ENCODE measurements at places on chromosomes 6 and 20.

DNA sequence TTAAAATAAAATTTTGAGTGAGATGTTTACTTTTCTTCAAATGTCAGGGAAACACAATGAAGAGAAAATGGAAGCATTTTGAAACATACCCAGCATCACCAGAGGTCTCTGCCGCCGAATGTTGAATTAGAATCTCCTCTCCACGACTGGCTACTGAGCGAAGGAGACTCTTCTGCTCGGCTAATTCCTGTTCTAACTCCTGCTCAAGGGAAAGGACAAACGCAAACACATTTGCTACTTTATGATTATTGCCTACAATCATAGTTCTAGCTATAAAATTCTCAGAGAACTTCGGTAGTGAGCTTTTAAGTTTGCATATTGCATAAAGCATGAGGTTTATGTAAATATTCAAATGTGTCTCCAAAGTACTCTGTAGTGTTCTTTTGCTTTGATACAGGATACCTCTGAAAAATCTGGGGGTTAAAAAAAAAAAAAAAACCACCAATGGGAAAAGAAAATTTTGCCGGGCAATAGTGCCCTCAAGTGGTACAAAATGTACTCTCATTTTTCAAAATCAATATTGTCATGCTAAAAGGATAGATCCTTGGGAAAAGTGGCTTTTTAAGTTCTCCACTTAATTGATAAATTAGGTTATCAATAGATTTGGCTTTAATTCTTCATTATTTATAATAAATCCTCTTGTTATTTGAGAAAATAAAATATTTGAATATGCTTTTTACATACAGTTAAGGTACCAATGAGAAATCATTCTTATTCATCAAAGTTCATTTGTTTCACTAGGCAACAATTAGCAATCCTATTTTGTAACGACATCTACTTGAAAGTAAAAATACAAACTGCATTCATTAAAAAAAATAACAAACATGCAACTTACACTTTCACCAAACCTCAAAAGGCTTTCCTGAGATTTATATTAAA is 369.0 kb downstream of the SYNE1 start:
- no peak for DNase-seq

DNA sequence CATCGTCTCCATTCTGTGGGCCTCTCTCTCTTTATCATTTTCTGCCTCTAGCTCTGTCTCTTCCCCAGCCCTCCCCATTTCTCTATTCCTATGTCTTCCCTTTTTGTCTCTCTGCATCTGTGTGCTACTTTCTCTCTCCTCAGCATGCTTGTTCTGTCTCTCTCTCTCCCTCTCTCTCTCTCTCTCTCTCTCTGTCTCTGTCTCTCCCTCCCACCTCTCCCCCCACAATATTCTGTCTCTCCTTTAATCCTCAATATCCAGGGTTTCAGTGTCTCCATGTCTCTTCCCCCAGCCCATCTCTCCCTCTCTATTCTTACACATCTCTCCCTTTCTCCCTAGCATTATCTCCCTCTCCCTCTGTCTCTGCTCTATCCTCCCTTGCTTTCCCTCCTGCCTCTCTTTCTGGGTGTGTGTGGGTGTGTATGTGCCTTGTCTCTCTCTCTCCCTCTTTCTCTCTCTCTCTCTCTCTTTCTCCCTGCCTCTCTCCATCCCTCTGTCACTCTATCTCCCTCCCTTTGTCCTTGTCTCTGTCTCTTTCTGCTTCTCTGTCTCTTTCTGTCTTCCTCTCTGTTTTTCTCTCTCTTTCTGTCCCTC is 76.9 kb upstream of the SIRPA start:
- DNase-seq = no peak

DNA sequence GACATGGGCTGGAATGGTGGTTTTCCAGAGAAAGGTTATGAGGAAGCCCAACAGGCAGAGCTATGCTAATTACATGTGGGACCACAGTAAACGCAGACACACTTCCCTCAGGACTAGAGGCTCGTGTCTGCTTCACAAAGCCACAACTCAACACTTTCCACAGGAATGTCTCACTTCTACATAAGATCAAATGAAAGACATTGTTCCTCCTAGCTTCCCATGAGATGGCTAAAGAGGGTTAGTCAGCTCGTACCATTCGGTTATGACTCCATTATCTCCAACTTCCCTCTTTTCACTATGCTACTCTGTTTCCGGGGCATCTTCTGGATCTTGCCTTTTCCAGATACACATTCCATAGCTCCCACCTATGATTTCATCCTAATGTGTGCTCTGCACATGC is 29.1 kb upstream of the ZC3H12D start:
- no peak for DNase-seq

GRCh38 chr20:38790200-38791053 is 15.1 kb upstream of the PPP1R16B start:
- DNase-seq = no peak

DNA sequence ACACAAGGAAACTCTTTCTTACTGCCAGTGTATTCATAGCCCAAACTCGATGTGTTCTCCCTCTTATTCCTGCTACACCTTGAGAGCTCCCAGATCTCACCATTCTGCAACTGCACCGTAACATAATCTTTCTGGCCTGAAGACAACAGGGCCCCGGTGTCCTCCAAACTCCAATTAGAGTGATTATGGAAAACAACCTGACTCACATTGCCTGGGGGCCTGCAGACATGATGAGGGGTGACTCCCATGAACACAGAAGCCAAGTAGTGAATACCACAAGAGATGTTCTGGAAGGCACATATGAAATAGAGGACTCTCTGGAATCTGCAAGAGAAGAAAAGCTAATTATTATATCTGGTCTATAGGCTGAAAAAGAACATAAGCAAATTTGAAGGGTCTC is 19.7 kb downstream of the SLC22A16 start:
- no peak for DNase-seq

- no peak for DNase-seq
Measured at GRCh38 chr20:18056174-18057100, 1.3 kb downstream of the OVOL2 start.

- DNase-seq = no peak
Measured at GRCh38 chr20:55830121-55830827, 175.0 kb downstream of the CBLN4 start.

- no peak for DNase-seq
Measured at GRCh38 chr6:160755165-160755564, 53.1 kb downstream of the PLG start.

- DNase-seq = no peak
Measured at GRCh38 chr6:141290941-141291721, 841.6 kb upstream of the GJE1 start.

- DNase-seq = no peak
Measured at GRCh38 chr6:142421285-142422117, 119.7 kb downstream of the ADGRG6 start.

DNA sequence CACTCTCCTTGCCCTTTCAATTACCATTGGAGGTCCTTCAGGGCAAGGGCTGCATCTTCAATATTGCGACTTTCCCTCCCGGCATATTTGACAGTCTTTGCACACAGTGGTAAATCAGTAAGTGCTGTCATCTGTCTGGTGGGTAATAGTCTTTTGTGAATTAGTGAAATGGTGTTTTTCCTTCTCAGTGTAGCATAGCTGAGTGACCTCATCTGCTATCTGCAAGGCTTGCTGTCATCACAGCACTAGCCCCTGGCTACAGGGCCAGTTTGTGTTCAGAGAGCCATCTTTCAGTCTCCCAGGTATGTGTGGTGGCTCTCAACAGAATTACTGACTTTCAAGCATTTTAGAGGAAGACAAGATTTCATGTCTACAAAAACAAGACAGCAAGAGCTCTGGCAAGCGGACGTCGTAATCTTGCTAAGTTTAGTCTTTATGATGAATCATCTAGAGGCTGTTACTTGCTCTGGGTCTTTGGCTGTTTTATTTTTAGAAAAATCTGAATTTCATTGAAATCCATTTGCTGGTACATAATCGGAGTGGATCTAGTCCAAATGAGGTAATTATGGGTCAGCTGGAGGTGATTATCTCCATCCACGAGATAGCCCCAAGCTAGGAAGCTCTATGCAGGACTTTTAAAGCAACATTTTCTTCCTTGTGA is 528.9 kb downstream of the EPM2A start:
- no peak for DNase-seq

DNA sequence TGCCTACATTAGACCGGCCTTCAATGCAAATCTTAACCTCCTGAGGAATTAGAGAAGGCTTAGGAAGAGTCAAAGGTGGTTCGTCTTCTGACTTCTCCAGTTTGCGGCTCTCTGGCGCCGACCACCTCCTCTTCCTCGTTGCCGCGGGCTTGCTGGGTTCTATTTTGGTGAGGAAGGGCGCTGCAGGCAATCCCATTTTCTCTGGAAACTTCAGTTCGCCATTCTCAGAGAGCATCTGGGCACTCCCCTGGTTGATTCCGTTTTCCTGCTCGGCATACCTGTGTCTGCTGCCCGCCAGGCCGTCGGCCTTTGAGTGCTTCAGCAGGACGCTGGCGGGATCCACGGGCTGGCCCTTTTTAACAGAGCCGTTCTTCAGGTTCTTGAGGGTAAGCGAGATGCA is 67.9 kb downstream of the GMPR start:
- no peak for DNase-seq

- no peak for DNase-seq
Measured at GRCh38 chr6:17768881-17769280, 62.2 kb upstream of the NUP153 start.

All from stimulated activated CD8-positive, alpha-beta memory T cell treated with anti-CD3 and anti-CD28 coated beads, Interleukin-12 subunit alpha, Interleukin-12 subunit beta, amount 100 ng/mL, for 4 hours (primary cell).